ENCODE measurements at places on chromosomes 5 and 9.

DNA sequence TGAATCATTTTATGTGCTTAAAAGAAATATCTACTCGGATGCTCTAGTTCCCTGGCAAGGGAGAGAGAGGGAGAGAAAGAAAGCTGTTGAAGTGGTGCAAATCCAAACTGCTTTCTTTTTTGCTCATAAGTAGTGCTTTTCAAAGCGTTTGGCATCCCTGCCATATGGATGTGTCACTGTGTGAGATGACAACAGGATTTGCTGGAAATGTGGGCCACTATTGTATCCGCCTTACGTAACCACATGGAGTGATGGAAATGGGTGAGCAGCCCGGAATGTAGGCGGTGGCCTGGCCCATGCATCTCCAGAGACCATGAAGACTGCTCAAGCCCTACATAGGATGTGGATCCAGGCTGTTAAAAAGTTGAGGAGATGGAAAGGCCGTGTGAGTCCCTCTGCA is 30.8 kb downstream of the TJP2 start:
- DNase-seq: no peak

GRCh38 chr9:20315677-20316076 is 306.6 kb downstream of the MLLT3 start:
- DNase-seq: no peak

GRCh38 chr5:115709585-115709984 is 83.7 kb upstream of the TMED7 start:
- DNase-seq: no peak

DNA sequence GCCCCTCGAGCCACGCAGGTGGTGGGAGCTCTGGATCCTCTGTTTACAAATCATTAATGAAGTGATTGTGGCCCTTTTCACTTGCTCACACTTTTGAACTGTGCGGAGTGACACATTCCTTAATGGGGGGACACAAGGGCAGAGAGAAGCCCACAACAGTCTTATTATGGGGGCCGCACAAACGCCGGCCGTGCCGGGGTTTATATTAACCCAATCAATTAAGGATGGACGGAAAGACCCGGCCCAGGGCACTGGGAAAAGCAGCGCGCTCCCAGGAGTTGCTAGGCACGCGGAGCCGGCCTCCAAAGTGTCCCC is 634.8 kb downstream of the IRX1 start:
- DNase-seq: no peak

GRCh38 chr9:98021306-98022040 is 35.1 kb upstream of the NANS start:
- DNase-seq: no peak

- DNase-seq: no peak
These were observed 114.8 kb downstream of the WNK2 start for GRCh38 chr9:93298498-93299417.

- no peak for DNase-seq
These were observed 8.6 kb downstream of the ECSCR start for GRCh38 chr5:139453683-139454567.

DNA sequence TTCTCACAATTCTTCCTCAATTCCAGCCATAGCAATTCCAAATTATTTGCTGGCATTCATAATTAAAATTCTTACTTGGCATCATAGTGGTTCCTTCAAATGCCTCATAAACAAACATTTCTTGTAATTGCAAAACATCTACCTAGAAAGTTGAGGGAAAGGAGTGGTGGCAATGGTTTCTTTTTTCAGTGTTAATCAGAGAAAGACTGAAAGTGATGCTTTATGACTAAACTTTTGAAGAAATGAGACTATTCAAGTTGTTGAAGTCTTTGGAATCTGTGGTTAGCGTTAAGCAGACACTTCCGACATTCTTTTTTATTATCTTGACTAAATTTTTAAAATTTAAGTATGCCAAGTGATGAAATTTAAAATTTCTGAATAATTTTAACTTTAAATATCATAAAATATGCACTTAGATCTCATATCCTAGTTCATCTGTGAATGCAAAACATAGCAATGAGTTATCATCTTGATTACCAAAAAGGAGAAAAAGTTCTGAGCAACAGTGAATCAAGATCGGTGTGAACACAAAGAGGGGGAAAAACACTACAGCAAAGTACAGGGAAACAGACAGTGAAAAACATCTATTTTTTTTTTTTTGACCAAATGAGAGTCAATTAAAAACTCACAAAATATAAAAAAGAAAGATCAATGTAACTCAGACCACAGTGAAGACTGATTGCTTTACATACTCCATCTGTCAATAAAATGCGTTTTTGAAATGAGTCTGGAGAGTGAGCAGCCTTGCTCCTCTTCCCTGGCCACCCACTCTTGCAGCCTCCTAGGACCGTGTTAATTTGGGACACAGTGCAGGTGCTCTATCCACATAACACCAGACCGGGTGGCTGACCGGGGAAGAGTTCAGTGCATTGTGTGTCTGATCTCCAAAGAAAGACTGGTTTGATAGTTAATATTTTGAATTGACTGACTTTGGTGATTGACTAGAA is 20.6 kb upstream of the IL7R start:
- DNase-seq: no peak

- DNase-seq: no peak
These were observed 396.5 kb downstream of the ANXA1 start for GRCh38 chr9:73548201-73548600.

DNA sequence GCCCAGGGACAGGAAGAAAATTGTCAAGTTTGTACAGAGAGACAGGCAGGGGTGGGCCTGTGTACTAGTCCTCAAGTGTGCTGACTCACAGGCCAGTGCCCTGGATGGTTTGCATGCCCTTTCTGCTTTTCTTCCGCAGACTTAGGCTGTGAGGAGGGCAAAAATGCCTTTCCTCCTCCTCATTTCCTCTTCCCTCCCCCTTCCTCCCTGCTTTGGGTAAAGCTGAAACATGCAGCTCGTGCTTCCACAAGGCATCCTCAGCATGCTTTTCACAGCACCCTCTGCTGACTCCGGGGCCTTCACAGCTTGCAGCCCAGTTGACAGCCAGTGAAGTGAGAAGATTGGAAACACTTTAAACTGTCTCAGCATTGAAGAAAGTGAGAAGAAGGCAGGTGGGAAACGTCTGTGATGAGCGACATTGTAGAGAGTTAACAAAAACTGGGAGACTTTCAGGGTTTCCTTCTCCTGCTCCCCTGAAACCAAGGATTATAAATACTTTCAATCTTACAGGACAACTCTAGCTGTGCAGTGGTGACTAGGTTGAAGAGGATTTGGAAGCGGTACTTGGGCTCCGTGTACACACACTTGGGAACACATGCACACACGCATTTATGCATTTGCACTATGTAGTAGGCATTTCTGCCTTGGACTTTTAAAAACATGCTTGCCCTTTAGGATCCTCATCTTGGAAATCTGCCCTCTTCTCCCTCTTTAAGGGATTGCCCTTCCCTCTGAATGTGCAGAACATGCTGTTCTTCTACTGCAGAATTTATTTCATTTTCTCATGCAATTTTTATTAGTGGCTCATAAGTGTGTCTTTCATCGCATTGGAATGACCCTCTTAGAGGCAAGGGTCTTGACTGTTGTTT is 138.8 kb downstream of the GRIA1 start:
- no peak for DNase-seq

Data from RPMI8226 (cell line).